ENCODE measurements at places on chromosomes 11 and 22.

GRCh38 chr11:69745201-69745600 is 29.9 kb downstream of the FGF4 start:
- DNase-seq = no peak

DNA sequence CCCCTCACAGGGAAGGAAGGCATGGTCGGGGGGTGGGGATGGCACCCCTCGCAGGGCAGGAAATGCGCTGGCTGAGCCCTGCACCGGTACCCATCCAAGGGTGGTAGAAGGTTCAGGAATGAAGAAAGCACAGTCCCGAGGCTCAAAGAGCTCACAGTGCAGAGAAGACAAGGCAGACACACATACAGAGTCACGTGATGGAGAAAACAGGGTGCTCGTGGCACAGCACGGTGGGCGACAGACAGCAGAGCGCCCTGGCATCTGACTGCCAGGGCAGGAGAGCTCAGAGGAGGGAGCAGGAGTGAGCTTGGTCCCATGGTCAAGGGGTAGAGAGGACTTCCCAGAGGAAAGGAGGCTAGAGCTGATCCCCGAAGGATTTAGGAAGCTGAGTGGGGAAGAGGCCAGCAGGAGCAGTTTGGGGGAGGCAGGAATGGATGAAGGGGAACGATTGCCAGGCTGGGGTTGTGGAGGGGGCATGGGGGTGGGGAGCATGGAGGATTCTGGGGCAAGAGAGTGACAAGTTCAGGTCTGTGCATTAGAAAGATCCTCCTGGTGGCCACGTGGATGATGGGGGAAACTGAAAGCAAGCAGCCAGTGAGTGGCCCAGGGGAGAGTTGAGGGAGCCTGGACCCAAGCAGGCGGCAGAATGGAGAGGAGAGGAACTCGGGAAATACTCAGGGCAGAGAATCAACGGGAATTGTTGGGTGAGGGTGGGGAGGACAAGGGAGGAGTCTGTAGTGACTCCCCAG is 43.9 kb downstream of the PDE2A start:
- no peak for DNase-seq

- DNase-seq = no peak
Measured at GRCh38 chr22:31160328-31160978, 471 bp downstream of the RNF185 start.

- DNase-seq = peak; percentile 56
Measured at GRCh38 chr11:6248248-6248647, 9.4 kb downstream of the CNGA4 start.

GRCh38 chr22:45752036-45752435 is 80.4 kb downstream of the ATXN10 start:
- no peak for DNase-seq

DNA sequence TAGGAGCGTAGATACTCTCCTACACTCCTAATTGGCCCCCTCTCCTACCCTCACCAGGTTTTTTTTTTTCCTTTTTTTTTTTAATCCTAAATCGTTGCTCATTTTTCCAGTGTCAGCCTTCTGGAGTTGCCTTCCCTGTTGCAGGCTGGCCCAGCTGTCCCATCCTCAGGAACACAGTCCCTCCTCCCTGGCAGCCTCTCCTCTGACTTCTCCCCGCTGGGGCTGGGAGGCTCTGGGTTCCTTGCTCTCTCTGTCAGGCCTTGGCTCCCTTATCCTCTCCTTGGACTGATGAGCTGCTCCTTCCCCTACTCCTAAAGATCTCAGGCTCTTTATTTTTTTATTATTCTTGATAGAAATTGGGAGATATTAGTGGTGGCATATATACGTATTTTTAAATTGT is 62.2 kb downstream of the PKNOX2 start:
- DNase-seq = no peak

- no peak for DNase-seq
Measured at GRCh38 chr11:61027141-61027840, 55.8 kb downstream of the CD6 start.
